Brain microvascular endothelial cell (primary cell): ENCODE measurements at places on chromosomes 6 and 20.

DNA sequence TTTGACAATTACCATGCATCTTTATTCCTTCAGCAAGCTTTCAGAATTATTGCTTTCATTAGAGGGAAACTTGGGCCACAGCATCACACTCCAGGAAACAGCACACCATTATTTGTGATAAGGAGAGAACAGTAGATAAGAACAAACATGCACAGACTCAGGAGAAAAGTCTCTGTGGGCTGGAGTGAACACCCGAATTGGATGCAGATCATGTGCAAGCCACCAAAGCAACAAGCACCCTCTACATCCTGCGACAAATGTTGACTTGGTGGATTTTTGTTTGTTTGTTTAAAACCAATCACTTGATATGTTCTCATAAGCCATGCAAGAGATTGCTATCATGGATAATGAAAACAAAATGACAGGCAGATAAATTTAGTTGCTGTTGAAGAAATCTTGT is 67.7 kb upstream of the ZFP64 start:
- no peak for DNase-seq

- no peak for DNase-seq
These were observed 79.4 kb upstream of the SUPT3H start for GRCh38 chr6:45457141-45457540.

- DNase-seq = no peak
These were observed 35.8 kb upstream of the HLA-C start for GRCh38 chr6:31307669-31308049.

GRCh38 chr6:19478992-19479391 is 358.2 kb upstream of the ID4 start:
- DNase-seq = peak; percentile 68

- peak; percentile 97 for DNase-seq
These were observed 185.3 kb downstream of the OGFRL1 start for GRCh38 chr6:71473926-71474325.

- no peak for DNase-seq
These were observed 111.7 kb downstream of the THBS2 start for GRCh38 chr6:169141671-169142537.

DNA sequence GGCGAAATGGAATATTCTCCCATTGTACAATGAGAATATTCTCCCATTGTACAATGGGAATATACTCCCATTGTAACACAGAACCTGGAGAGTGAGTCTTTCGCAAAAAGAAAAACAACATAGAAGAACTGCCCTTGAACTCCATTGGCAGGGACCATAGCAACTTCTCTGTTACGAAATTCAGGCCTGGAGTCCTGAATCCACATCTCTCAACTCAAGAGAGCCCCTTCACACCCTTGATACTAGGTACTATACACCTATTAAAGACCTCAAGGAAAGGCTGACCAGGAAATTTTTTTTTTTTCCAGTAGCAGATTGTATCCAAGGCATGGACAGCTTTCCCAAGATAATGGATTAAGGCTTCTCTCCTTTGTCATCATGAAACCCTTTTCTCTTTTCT is 1687.0 kb downstream of the GRIK2 start:
- no peak for DNase-seq

GRCh38 chr6:148446681-148447080 is 104.0 kb downstream of the SASH1 start:
- DNase-seq = no peak

DNA sequence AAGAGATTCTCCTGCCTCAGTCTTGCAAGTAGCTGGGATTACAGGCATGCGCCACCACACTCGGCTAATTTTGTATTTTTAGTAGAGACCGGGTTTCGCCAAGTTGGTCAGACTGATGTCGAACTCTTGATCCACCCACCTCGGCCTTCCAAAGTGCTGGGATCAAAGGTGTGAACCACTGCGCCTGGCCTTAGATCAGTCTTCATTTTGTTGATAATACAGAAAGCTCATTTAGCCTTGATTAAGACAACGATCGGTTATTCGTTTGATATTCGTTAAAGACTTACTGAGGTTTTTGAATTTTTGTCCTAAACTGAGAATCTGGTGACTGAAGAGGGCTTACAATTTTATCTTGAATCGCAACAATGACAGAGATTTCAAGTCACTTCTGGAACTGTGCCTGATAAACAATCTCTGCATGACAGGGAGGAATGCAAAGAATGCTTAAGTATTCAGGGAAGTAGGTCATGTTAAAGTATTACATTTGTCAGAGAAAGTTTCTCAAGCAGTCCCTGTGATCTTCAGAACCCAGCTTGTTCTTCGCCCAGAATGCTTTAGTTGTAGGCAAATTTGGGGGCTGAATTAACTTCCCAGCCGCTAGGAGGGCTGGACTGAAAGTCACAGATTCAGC is 14.8 kb downstream of the AKAP12 start:
- peak; percentile 59 for DNase-seq

- DNase-seq = no peak
These were observed 283.6 kb downstream of the CDKAL1 start for GRCh38 chr6:20817806-20818320.

DNA sequence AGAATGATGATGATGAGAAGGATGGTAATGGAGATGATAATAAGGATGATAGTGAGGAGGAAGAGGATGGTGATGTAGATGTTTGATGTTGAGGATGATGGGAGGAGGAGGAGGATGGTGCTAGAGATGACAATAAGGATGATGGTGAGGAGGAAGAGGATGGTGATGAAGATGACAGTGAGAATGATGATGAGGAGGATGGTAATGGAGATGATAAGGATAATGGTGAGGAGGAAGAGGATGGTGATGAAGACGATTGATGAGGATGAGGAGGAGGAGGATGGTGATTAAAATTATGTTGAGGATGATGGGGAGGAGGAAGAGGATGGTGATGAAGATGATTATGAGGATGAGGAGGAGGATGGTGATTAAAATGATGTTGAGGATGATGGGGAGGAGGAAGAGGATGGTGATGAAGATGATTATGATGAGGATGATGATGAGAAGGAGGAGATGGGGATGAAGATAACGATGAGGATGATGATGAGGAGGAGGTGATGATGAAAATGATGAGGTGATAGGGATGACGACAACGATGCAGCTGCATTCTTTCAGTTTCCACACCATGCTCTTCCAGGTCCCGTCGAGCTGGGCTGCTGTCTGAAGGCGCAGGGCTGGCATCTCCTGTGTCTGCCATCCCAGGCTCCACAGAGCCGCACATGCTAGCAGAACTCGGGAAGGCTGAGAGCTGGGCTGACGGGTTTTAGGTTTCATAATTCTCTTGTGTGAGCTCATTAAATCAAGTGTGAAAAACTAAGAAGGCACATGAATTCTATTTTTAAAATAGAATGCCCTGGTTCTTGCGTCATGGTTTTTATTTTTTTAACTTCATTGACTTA is 274.9 kb downstream of the SMOC2 start:
- DNase-seq = no peak

DNA sequence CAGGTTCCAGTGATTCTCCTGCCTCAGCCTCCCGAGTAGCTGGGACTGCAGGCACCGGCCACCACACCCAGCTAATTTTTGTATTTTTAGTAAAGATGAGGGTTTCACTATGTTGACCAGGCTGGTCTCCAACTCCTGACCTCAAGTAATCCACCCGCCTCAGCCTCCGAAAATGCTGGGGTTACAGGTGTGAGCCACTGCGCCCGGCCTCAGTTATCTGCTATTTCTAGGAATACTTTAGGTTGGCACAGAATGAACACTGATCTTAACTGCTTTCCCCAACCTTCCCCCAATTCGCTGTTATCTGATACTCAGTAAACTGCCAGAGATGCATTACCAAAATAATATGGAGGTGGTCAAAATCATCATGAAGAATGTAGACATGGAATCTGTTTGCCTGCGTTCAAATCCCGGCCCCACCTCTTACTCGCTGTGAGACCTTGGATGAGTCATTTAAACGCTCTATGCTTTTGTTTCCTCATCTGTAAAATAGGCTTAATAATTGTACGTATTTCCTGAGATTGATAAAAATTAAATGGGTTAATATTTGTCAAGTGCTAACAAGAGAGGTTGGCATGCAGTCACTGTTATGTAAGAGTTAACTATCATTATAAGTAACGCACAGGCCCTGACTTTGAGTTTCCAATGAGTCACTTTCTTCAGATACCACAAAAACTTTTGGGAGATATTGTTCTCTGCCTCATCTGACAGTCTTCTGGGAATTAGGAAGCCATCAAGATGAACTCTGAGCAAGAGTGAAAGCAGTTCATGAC is 44.5 kb upstream of the NCOA3 start:
- peak; percentile 73 for DNase-seq

DNA sequence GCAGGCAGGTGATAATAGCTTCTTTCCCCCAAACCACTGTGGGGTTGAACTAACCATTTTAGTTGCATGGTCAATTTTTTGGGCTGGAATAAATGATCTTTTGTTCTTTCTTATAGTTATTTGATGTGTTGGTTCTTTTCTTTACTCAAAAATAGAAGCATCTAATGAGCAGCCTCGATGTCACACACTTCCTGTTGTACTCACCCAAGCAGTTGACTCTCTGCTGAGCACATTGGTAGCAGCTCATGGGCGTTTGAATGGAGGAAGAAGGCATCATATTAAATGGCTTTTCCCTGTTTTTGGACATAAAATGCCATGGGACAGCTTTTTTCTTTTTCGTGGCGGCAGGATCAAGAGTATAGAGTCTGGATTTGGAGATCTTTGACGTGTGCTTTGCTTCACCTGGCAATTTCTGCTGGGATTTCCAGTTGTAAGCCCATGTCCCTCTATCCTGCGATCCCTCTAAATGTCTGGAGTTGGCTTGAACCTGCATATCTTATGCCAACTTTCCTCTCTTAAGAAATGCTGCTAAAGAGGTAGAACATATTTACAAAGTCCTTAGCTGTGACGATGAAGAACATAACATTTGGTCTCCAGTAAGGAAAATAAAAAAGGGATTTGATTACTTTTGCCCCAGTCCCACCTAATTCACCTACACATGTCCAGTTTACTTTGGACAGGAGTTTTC is 268.3 kb downstream of the PRL start:
- DNase-seq = no peak

GRCh38 chr20:15710636-15711035 is 862.6 kb downstream of the KIF16B start:
- DNase-seq = no peak

DNA sequence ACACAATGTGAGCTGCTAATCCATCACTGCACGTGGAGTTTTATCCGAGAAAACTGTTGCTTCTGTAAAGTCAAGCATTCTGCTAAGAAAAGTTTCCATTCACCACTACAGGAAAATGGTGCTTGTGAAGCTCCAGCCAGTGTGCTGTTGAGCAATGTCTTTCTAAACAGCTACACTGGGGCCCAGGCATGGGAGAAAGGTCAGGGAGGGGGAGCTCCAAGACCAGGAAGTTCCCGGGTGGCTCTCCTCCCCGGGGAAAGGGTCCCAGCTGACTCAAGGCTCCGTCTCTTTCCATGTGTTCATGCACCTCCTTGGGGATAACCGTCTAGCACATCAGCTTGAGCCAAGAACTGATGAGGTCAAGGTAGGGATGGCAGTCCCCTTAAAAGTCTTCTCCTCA is 20.5 kb downstream of the RPP40 start:
- no peak for DNase-seq

GRCh38 chr6:97288188-97288587 is 5.2 kb upstream of the MMS22L start:
- no peak for DNase-seq

GRCh38 chr6:34259529-34260069 is 10.8 kb upstream of the SMIM29 start:
- no peak for DNase-seq
